ENCODE measurements at places on chromosomes 4 and X. TPM values are rescaled to one million over a fixed set of nuclear protein-coding genes. Genes with fewer than 3 reads are reported as not detected.

GRCh38 chr4:2186133-2186864 is 55.6 kb downstream of the HAUS3 start:
- DNase-seq = peak; percentile 68

DNA sequence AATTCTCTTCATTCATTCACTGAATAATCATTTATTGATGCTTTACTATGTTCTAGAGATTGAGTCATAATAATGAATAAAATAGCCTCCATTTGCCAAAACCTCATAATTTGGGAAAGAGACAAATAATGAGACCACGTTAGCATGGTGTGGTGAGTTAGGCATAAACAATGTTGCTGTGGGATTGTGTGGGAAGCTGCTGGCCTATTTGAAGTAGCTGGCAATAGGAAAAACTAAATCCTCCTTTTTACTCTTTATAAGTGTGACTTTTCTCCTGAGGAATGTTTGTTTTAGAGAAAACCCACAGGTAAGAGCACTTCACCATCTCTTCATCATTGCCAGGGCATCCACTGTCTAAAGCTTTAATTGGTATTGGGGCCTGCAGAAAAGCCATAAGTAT is 95.3 kb downstream of the AREG start:
- DNase-seq = no peak

- DNase-seq = no peak
Observed at GRCh38 chr4:39814403-39815185, 116.7 kb downstream of the UBE2K start.

GRCh38 chr4:71156616-71157015 is 163.2 kb downstream of the DCK start:
- DNase-seq = no peak

The MAGEB2 gene
- total RNA-seq = 0.23 TPM

DNA sequence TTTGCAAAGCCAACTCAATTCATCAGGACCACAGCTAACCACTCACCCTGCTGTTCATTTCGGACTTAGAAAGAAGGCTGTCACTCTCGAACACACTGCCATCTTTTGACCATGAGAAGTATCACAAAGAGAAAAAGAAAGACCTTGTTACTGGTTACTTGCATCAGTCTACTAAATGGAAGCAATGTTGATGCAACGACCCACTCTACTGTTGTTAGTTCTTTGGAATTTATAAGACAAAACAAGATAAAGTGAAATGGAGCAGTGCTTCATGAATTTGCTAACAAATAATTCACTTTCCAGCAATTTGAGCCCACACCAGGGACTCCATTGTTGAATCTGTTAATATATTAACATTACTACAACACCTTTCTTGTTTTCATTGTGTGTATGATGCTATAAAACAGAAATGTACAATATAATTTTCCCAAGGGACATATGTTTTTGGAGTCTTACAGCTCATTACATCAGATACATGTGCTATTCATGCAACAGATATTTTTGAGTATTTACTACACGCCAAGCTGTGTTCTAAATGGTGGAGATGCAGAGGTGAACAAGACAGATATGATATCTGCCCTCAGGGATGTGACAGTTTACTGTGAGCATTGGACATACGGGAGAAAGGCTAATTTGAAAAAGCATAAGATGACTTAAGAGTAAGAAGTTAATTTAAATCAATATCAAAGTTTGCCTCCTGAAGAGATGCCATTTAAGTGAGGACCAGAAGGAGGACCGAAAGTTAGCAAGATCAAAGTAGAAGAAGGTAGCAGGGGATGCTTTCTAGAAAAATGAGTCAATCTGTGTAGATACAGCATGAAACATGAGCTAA is 87.2 kb downstream of the AREG start:
- no peak for DNase-seq

DNA sequence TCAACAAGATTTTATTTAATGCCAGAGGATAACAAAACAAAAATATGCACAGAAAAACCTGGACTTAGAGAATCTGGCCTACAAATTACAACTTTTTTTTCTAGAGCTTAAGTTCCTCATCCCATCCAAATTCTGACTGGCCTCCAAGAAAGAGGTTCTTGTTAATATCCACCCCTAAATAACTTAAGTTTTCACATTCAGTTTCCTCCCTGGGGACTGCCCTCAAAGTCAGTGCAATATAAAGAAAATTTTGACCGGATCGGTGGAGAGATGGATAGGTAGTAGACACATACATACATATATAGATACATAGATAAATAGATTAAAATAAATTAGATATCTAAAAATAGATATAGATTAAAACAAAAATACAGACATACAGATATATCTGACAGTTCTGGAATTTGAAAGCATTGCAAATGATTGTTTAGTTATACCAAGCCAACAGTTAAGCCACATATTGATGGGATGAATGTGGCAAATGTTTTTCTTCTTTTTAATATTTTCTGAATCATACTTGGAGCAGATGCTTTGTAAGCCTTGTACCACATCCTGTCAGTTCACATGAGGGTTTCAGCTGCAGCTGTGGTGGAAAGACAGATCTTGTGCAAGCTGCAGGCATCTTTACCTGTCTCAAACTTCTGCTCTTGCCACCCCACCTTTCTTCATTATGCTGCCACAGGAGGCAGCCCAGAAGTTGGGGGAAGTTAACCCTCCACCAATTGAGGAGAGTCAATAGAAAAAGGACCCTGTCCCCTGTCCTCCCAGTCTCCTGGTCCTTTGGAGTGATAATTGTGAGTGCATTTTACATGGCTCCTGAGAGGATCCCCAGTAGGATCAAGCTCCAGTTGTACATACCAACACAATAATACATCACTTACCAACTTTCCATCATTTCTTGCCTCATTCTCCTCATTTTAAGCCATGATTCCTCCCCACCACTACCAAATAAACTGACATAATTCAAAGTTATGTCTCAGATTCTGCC is 58.5 kb upstream of the PRDM8 start:
- DNase-seq = no peak

DNA sequence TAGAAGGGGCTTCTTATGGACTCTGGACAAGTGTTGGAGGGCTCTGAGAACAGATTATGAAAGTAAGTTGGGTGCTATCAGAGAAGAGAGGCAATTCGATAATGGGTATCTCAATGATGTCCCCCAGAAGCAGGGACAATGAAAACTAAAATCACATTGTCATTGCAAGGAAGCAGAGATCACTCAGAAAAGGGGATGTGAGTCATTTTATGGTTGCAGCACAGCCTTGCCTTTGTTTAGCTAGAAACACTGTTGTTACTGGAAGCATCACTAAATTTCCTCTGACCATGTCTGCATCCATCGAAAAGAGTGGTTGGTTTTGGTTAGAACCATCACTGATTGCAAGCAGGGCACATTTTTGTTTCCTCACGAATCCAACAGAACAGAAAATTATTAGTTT is 246.8 kb upstream of the NWD2 start:
- no peak for DNase-seq

GRCh38 chrX:101745046-101745445 is 85.4 kb upstream of the ARMCX2 start:
- DNase-seq = no peak

GRCh38 chr4:74534936-74535335 is 90.0 kb downstream of the AREG start:
- no peak for DNase-seq

All from WTC11 (cell line).